ENCODE measurements at places on chromosomes 4 and X.

- no peak for DNase-seq
Measured at GRCh38 chr4:14317351-14317750, 684.9 kb upstream of the CPEB2 start.

GRCh38 chr4:129926936-129927335 is 831.0 kb downstream of the C4orf33 start:
- DNase-seq = no peak

DNA sequence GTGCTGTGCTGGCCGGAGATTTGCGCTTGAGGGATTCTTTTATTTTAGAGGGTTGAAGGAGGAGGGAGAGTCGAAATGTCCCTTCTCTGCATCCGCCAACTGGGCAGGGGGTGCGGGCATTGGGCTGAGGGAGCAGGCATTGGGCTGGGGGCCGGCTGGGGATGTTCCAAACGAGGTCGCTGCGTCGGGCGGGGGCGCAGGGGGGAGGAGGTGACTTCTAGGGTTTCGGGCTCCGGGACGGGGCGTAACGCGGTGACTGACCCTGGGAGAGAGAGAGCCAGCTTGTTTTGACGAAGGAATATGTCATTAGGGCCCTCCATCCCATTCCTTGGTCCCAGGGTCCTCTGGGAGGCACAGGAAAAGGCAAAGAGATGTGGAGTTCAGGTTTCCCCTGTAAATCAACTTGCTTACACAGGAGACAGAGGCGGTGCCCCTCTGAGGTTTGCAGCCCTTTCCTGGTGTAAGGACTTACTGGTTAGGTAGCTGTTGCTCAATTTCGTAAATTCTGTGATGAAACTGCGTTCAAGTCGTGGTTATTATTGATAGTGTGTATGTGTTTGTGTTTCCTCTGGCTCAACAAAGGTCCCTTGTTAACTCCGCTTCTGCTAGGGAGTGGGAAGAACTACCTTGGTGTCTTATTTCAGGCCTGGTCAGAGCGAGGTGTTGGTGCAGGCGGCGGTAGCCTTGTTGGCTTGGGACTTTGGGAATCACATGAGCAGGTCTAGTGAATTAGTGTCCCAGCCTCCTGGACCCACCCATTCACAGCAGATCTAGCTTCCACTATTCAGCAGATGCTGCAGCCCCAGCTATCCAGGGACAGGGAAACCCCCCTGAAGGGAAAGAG is 716 bp downstream of the FHIP1A start:
- peak; percentile 58 for DNase-seq

GRCh38 chr4:2763511-2763967 is 7.4 kb upstream of the TNIP2 start:
- no peak for DNase-seq

DNA sequence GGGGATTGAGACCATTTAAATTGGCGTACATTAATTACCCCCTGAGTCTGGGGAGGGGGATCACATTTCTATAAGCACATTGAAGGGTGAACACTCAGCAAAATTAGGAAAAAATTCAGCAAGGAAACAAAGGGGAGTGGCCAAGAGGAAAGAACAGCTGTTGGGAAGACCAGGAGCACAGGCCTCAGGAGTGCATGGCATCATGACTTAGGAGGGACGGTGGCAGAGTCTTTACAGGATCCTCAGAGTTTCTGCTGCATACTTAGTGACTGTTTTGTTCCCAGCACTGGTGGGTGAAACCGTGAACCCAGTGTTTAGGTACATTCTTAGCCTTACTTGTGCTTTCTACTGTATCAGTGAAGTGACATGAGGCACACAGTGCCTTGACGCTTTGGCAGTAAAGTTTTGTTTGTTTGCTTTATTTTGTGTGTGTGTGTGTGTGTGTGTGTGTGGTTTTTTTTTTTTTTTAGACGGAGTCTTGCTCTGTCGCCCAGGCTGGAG is 121.3 kb downstream of the CBR4 start:
- DNase-seq = no peak

All from NCI-H526 treated with DMSO at 0.1 percent for 48 hours (cell line).